Thoracic aorta endothelial cell (primary cell): ENCODE measurements at places on chromosomes 3 and 15. TPM values are rescaled to one million over a fixed set of nuclear protein-coding genes. Genes with fewer than 3 reads are reported as not detected.

GABRB3 gene
- 0.40 and 0.57 TPM in 2 replicates for total RNA-seq

TIPIN gene
- total RNA-seq: 16.9 and 18.8 TPM in 2 replicates

IL16 gene
- 0.22 and 0.93 TPM in 2 replicates for total RNA-seq

PLA2G4F gene
- not detected in 2 replicates for total RNA-seq

GOLGA8M gene
- total RNA-seq: 0.27 TPM in 1 of 2 replicates, not detected in the other

ANKRD34C gene
- total RNA-seq: not detected in 2 replicates

ARL14 gene
- total RNA-seq: 0.22 TPM in 1 of 2 replicates, not detected in the other

PIK3CA gene
- total RNA-seq: 40.2 and 42.7 TPM in 2 replicates

NBEAL2 gene
- 75.9 and 82.9 TPM in 2 replicates for total RNA-seq

CTXN2 gene
- not detected in 2 replicates for total RNA-seq

GOLGA8K gene
- total RNA-seq: 0.66 and 1.5 TPM in 2 replicates

MNS1 gene
- 1.4 and 1.6 TPM in 2 replicates for total RNA-seq

P2RY14 gene
- not detected in 2 replicates for total RNA-seq

ZMYND10 gene
- total RNA-seq: 0.07 and 0.13 TPM in 2 replicates

EPHB3 gene
- 0.07 TPM in 1 of 2 replicates, not detected in the other for total RNA-seq

ISLR gene
- total RNA-seq: 0.07 and 0.93 TPM in 2 replicates

FURIN gene
- total RNA-seq: 64.8 and 101 TPM in 2 replicates

FANCD2OS gene
- total RNA-seq: not detected in 2 replicates

NUSAP1 gene
- 96.3 and 172 TPM in 2 replicates for total RNA-seq

CTXND1 gene
- total RNA-seq: not detected in 2 replicates

TNFAIP8L3 gene
- total RNA-seq: 56.0 and 60.8 TPM in 2 replicates

FOXB1 gene
- total RNA-seq: not detected in 2 replicates

SEMA5B gene
- 0.07 TPM in 1 of 2 replicates, not detected in the other for total RNA-seq

TMEM89 gene
- not detected in 2 replicates for total RNA-seq

HTR3E gene
- not detected in 2 replicates for total RNA-seq

PDHB gene
- total RNA-seq: 72.2 and 73.8 TPM in 2 replicates

AGTR1 gene
- total RNA-seq: not detected in 2 replicates

ONECUT1 gene
- total RNA-seq: not detected in 2 replicates

STXBP5L gene
- total RNA-seq: not detected in 2 replicates

IL5RA gene
- total RNA-seq: not detected in 2 replicates

SKOR1 gene
- total RNA-seq: 0.07 TPM in 1 of 2 replicates, not detected in the other

SPESP1 gene
- total RNA-seq: 2.1 and 3.4 TPM in 2 replicates

ZKSCAN7 gene
- 0.66 and 1.1 TPM in 2 replicates for total RNA-seq

GOLGA8H gene
- 1.4 and 2.1 TPM in 2 replicates for total RNA-seq

SH3GL3 gene
- not detected in 2 replicates for total RNA-seq

PFKFB4 gene
- total RNA-seq: 2.8 and 4.5 TPM in 2 replicates

RLBP1 gene
- not detected in 2 replicates for total RNA-seq

SV2B gene
- not detected in 2 replicates for total RNA-seq

IMPG2 gene
- 0.50 and 0.53 TPM in 2 replicates for total RNA-seq

PAQR5 gene
- total RNA-seq: 0.14 TPM in 1 of 2 replicates, not detected in the other

CD96 gene
- total RNA-seq: not detected in 2 replicates

NUP210 gene
- total RNA-seq: 0.53 and 17.7 TPM in 2 replicates

ARF4 gene
- total RNA-seq: 309 and 386 TPM in 2 replicates

SLC12A8 gene
- total RNA-seq: 0.29 and 0.80 TPM in 2 replicates

SPINK8 gene
- total RNA-seq: not detected in 2 replicates

EDEM1 gene
- total RNA-seq: 53.2 and 61.6 TPM in 2 replicates

STX19 gene
- total RNA-seq: not detected in 2 replicates

CEP63 gene
- 17.6 and 21.8 TPM in 2 replicates for total RNA-seq
